ENCODE measurements at places on chromosomes 1 and 21. TPM values are rescaled to one million over a fixed set of nuclear protein-coding genes. Genes with fewer than 3 reads are reported as not detected.
A peak's percentile ranks its signal among the peaks of the same experiment; 100 is the strongest.

DNA sequence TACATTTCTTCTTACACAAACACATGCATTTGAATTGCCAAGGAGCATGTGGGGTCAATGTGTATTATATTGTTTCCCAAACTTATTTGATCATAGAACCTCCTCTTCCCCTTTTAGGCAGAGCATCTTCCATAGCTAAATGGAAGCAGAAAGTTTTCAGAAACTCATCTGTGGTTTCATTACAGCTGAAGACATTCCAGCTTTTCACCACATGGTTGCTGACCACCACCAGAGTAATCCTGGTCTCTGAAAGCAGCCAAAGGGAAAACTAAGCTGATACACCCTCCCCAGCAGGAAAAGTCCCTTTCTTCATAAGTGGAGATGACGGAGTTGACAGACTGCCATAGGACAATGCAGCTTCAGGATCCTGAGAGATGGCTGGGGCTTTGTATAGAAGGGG lies 30.2 kb upstream of the OTUD3 start:
- DNase-seq: no peak

DNA sequence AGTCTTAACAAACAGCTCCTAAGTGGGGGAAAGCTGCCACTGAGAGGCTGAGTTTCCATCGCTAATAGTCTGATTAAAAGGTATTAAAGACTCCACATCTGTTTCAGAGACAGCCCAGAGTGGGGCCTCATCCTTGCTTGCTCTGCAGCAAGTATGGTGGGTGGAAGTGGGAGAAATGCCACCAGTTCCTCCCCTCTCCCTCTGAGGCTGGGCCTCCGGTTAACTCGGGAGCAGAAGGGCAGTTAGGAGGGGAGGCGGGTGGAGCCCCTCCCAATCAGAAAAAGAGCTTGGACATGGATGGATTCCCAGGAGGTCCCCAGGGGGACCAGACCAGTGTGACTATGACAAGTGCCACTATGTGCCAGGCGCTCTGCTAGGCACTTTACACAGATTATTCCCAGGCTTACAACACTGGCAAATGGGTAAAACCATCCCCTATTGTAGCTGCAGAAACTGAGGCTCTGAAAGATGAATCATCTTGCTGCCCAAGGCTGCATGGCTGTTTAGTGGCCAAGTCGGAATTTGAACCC lies 11.4 kb upstream of the ASCL5 start:
- DNase-seq: no peak

Gene B4GALT2
- 43.5 TPM for total RNA-seq

DNA sequence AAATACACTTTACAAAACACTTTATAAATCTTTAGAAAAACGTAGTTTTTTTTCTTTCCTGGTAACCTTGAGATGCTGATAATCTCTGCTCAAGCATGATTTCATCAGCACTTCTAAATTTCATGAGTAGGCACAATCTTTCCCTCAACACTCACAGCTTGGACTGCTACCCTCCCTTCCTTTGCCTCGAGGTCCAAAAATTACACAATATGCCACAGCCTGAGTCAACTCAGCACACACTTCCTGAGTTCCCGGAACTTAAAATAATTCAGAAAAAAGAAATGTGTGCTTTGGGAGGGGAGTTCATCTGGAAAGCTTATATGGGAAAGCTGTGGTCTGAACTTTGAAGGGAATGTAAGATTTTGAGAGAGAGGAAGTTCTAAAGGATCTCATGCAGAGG lies 5.9 kb downstream of the CLCA2 start:
- peak; percentile 74 for DNase-seq

- no peak for DNase-seq
These were observed 70.7 kb downstream of the TRABD2B start for GRCh38 chr1:47926461-47926999.

Gene SYNJ1
- total RNA-seq: 34.5 TPM

DNA sequence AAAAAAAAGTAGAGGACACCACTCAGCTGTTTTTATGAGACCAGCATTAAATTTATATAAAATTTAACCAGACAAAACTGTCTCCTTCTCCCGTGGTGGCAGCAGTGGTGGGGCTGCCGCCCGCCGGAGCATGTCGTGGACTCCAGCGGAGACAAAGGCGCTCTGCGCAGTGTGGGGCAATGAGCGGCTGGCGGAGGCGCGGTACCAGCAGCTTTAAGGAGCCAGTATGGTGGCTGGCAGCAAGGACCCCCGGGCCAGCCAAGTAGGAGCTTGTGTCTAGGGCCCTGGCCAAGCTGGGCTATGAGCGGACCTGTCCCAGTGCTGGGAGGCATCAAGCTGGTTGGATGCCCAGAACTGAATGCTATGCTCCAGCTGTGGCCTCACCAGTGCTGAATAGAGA lies 2102.9 kb downstream of the NCAM2 start:
- DNase-seq: no peak

Gene NES
- total RNA-seq: 97.4 TPM

- DNase-seq: no peak
These were observed 1.6 kb upstream of the HYI start for GRCh38 chr1:43455213-43455889.

GRCh38 chr1:216533776-216534175 lies 110.5 kb upstream of the USH2A start:
- no peak for DNase-seq

GRCh38 chr21:45613881-45614280 lies 29.6 kb upstream of the PCBP3 start:
- DNase-seq: no peak

DNA sequence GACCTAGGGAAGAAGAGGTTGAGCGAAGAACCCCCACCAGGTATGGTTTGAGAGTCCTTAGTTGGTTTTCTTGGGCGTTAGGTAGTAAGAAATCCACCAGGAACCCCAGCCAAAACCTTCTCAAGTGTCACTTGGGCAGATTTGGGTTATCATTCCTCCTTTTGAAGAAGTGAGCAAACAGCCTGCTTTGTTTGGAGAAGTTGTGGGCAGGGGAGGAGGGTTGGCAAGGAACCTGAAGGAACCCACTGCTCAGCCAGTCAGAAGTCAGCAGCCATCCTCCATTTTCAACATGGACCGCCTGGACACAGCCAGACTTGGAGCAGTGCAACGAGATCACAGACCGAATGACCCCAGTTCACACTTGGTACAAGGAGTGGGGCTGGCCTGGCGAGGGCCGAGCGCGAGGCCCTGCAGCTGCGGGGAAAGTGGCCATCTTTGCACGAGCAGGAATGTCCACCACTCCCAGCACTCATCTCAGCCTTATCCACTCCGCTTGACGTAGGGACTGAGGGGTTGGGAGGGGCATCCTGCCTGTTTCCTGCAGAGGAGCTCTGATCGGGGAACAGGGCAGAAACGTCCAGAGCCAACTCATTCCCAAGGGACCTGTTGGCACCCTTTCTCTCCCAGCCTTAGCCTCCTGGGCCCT lies 7.2 kb downstream of the ADPRS start:
- DNase-seq: no peak

- DNase-seq: peak; percentile 54
These were observed 746.5 kb upstream of the CHRM3 start for GRCh38 chr1:238639861-238640260.

- DNase-seq: no peak
These were observed 34.0 kb upstream of the HUNK start for GRCh38 chr21:31838586-31839355.

DNA sequence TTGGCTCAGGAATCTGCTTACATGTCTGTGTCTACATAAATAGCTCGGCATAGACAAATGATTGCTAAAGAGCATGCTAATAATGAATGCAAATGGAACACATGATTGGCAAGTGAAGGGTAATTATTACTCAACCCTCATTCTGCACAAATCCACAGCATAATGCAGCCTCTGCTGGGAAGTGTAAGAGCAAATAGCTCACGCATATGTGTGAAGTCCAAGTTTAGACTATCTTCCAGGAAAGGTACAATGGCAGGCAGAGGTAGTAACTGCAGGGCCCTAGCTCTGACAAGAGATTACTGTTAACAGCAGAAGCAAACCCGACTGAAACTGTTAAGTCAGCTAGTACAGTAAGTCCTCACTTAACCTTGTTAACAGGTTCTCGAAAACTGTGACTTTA lies 7.0 kb upstream of the IL6R start:
- no peak for DNase-seq

Gene ARHGEF10L
- 4.4 TPM for total RNA-seq

GRCh38 chr1:12326986-12327385 lies 97.2 kb downstream of the VPS13D start:
- no peak for DNase-seq

GRCh38 chr1:206725109-206725963 lies 40.6 kb downstream of the MAPKAPK2 start:
- DNase-seq: peak; percentile 72

DNA sequence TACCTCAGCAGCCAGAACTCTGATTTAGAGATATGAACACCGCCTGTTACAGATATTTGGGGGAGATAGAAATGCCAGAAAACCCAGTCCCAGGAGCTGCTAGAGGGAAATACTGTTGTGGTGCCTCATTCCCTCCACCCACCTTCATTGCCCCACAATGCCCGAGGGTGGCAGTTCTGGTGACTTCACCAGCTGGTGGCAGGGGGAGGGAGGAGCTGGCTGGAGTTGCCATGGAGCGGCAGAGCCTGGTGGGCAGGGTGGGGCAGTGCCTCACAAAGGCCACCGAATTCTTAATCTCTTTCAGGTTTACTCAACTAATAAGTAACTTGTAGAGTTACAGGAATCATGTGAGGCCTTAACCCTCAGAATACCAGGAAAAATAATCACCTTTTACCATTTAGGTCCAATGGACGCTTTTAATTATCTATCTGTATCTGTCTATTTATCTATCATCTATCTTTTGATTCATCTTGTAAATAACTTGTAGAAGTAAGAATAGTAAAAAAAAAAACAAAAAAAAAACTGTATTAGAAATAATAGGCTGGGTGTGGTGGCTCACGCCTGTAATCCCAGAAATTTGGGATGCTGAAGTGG lies 11.7 kb upstream of the S100A11 start:
- peak; percentile 93 for DNase-seq

- no peak for DNase-seq
These were observed 41.3 kb upstream of the GPR52 start for GRCh38 chr1:174406421-174406820.

Gene KCNJ6
- total RNA-seq: not detected

Gene TMEM82
- total RNA-seq: not detected

DNA sequence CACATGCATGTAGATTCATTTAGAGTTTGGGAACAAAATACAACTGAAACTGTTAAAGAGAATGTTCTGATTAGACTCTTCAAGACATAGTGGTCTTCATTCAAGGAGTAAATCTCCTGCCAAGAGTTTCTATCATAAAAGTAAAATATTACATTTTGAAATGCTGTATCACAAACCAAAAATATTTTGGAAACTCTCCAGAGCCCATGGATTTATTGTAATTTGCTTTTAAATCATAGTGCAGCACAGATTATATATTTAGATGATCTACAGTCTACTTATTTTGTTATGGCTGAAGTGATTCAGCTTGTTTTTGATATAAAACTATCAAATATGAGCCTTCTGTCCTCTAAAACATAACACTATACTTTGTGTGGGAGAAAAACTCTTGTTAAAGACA lies 105.3 kb downstream of the DISP1 start:
- no peak for DNase-seq

DNA sequence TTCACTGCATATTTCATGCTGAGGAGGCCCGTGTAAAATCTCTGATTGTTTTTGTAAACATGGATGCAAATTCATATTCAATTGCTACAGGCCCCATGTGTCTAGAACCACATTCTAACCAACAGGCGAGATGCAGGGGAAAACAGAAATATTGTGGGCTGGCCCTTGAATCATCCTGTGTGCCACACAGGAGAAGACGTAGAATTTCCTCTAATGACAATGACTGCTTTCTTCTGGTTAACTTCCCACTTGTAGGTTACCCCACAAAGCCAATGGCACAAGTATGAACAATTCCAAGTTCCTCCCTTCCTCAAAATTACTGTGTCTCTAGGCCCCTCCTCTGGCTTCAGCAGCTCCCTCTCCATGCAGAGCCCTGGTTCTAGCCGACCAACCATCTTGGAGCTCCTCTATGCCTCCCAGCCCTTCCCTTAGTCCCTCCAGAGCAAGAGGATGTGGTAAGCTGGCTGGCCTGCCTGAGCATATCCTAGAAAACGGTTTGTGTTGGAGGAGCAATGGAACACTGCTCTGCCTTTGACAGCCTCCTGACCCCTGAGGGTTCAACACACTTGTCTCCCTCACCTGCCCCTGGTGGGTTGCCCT lies 205.2 kb downstream of the HS2ST1 start:
- DNase-seq: no peak

Gene GBP7
- total RNA-seq: not detected

Data from SK-MEL-5 (cell line).